ENCODE measurements at places on chromosomes 7 and 10. TPM values are rescaled to one million over a fixed set of nuclear protein-coding genes. Genes with fewer than 3 reads are reported as not detected.

The DNMBP gene
- 1.5 TPM for polyA plus RNA-seq

The ZP3 gene
- 2.2 TPM for polyA plus RNA-seq

The HDAC9 gene
- polyA plus RNA-seq, result 5.0 TPM

The DPYSL4 gene
- not detected for polyA plus RNA-seq

The NEBL gene
- polyA plus RNA-seq, result not detected

The AKR1C4 gene
- not detected for polyA plus RNA-seq

The SPDYE5 gene
- 0.58 TPM for polyA plus RNA-seq

The PSD gene
- polyA plus RNA-seq, result 1.9 TPM
